ENCODE measurements at places on chromosomes 7 and 10.

DNA sequence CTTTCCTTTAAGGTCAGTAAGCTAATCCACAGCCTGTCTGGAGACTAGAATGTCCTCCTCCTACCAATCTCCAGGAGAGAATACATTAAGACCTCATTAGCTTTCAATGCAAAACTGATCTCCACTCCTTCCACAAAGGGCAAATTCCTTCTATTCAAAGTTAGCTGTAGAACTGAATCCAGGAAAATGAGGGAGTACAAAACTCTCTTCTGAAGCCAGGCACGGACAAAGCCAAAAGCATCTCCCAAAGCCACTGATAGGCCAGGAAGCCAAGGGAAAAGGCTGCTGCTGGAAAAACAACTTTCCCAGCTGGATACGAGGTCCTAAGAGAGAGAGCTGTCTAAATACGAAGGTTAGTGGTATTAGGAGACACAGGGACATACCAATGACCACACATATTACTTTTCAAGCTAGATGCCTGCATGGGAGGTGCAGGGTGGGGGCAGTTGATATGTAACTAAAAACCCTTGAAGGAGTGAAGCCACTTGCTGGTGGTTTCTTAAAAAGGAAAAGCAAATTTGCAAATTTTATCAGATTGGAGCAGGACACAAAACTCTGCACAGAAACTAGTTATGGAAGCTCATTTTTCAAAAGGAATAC lies 43.6 kb downstream of the MKX start:
- no peak overlapping the region for H3K27ac ChIP-seq
- DNase-seq = peak; percentile 77
- H3K27me3 ChIP-seq = no peaks in the 10 kb centered on the region
- no peaks in the 10 kb centered on the region for H3K36me3 ChIP-seq
- H3K4me3 ChIP-seq = peak overlapping the region; percentile 1

GRCh38 chr7:114574384-114574783 lies 159.8 kb downstream of the FOXP2 start:
- no peaks in the 10 kb centered on the region for H3K27me3 ChIP-seq
- H3K4me3 ChIP-seq = no peak overlapping the region
- no peak for DNase-seq
- H3K36me3 ChIP-seq = no peaks in the 10 kb centered on the region

GRCh38 chr7:157027568-157028198 lies 17.2 kb upstream of the MNX1 start:
- H3K27me3 ChIP-seq = peaks cover 100% of the 10 kb centered on the region
- no peak for DNase-seq
- no peaks in the 10 kb centered on the region for H3K36me3 ChIP-seq
- no peak overlapping the region for H3K4me3 ChIP-seq
- H3K4me1 ChIP-seq = peaks cover 6% of the 10 kb centered on the region
- no peak overlapping the region for H3K27ac ChIP-seq

DNA sequence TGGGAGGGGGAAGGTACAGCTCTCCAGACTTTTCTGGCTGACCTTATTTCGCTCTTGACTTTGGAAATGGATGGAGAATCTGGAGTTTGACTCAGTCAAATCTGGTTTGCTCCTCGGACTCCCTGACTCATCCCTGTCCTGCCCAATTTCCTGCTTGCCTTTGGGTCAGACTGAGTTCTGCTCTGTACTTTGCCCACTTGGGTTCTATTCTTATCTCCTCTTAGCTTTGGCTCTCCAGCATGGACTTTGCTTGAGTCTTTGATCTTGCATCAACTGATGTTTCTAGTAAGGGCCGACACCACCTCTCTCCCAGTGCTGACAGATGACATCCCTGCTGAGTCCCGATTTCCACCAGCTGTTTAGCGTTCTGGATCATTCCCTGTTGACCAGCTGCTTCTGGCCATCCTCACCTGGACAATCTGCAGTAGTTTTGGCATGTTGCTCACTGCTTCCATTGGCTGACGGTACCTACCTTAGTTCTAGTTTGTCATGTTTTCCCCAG lies 335.3 kb downstream of the SUGCT start:
- DNase-seq = no peak
- no peaks in the 10 kb centered on the region for H3K27me3 ChIP-seq
- H3K27ac ChIP-seq = no peak overlapping the region

GRCh38 chr7:15764851-15765382 lies 78.4 kb upstream of the MEOX2 start:
- no peak for DNase-seq
- no peaks in the 10 kb centered on the region for H3K36me3 ChIP-seq
- H3K27me3 ChIP-seq = no peaks in the 10 kb centered on the region
- H3K4me1 ChIP-seq = no peaks in the 10 kb centered on the region

DNA sequence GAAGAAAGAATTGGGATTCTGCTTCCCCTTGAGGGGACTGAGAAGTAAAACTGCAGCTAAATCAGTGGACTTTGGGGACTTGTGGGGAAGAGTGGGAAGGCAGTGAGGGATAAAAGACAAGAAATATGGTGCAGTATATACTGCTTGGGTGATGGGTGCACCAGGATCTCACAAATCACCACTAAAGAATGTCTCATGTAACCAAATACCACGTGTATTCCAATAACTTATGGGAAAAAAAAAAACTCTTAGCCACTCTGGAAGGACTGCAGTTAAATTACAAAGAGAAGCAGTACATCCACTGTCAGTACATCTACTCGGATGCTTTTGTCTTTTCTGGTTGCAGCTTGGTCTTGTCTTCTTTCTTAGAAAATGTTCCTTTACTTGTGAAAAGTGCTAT lies 27.4 kb upstream of the GOT1 start:
- H3K27ac ChIP-seq = no peak overlapping the region
- DNase-seq = no peak
- no peaks in the 10 kb centered on the region for H3K4me1 ChIP-seq

All from neural progenitor cell (in vitro differentiated cells).